ENCODE measurements at places on chromosomes 1 and 21.

DNA sequence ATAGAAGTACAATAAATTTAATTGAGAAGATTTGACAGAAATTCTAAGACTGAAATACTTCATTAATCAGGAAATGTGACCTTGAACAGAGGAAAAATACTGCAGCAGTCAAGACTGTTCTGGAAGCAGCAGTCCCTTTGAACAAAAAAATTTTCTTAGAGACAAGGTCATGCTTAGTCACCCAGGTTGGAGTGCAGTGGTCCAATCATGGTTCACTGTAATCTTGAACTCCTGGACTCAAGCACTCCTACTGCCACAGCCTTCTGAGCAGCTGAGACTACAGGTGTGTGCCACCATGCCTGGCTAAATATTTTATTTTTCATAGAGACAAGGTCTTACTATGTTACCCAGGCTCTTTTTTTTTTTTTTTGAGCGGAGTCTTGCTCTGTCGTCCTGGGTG lies 1.9 kb upstream of the CCDC30 start:
- DNase-seq: no peak

DNA sequence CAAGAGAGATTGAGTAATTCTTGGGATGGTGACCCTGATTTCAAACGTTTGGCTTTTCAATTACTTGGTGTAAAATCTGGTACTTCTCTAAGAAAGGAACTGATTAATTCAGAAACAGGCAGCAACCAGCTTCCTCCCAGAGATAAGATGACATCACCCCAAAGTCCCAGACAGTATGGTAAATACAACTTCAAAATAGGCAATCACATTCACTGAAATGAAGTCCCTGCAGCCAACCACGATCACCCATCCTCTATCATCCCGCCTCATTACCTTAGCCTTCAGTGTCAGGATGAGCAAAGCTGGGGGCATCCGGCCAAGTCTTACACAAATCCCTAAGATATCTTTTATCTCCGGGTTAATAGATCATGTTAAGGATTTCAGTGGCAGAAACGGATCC lies 26.4 kb upstream of the RUNX1 start:
- DNase-seq: peak; percentile 77

GRCh38 chr1:174296309-174296708 lies 137.0 kb downstream of the RABGAP1L start:
- no peak for DNase-seq

- DNase-seq: peak; percentile 46
Observed at GRCh38 chr1:28091043-28091781, 2.8 kb upstream of the EYA3 start.

GRCh38 chr1:1292851-1293250 lies 12.6 kb downstream of the SCNN1D start:
- no peak for DNase-seq

- DNase-seq: no peak
Observed at GRCh38 chr21:41135746-41136145, 32.2 kb upstream of the BACE2 start.

GRCh38 chr1:169894424-169895145 lies 889 bp upstream of the SCYL3 start:
- DNase-seq: no peak

GRCh38 chr1:161440312-161440894 lies 64.9 kb upstream of the FCGR2A start:
- DNase-seq: no peak

GRCh38 chr1:25672763-25673409 lies 56.3 kb downstream of the MAN1C1 start:
- DNase-seq: no peak

- DNase-seq: no peak
Observed at GRCh38 chr1:201393076-201393475, 6.0 kb downstream of the LAD1 start.

GRCh38 chr1:162088281-162088969 lies 18.9 kb downstream of the NOS1AP start:
- no peak for DNase-seq

- DNase-seq: no peak
Observed at GRCh38 chr1:52032785-52033131, 852 bp downstream of the KTI12 start.

- no peak for DNase-seq
Observed at GRCh38 chr1:245041058-245041698, 113.6 kb upstream of the KIF26B start.

GRCh38 chr1:6257541-6258069 lies 3.3 kb downstream of the GPR153 start:
- DNase-seq: no peak

DNA sequence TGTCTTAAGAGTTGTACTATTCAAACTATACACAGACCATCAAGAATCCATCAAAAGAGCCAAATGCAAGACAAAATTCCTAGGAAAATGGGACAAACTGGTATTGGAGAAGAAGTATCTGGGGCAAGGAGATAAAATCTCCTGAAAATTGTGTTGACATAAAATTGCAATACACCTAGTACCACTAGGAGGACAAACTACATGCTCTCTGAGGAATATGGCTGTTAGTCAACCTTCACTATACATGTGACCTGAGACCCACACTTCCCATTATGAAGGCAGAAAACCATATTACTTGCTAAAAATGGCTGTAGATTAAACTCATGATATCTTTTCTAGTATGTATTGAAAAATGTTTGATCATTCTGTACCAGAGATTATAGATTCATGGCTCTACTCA lies 30.0 kb downstream of the IRF2BP2 start:
- no peak for DNase-seq

GRCh38 chr1:90393025-90393424 lies 324.1 kb downstream of the BARHL2 start:
- no peak for DNase-seq

GRCh38 chr1:82162486-82163420 lies 362.0 kb downstream of the ADGRL2 start:
- DNase-seq: peak; percentile 34

- no peak for DNase-seq
Observed at GRCh38 chr1:182855911-182856310, 16.8 kb downstream of the DHX9 start.

DNA sequence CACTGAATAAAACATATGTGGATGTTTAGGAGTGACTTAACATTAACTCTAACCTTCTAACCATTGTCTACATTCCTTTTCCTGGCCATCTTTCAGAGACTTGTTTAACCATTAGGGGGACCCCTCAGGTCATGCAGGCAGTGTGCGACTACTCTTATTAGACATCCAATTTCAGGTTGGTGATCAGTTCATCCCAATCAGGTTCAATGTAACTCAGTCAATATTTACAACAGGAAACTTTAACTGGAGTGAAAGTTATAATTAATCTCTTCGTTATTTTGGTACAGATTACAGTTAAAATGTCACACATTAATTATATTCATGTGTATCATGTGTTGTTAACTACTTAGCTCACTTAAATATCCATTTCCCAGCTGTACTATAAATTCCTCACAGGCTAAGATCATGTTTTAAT lies 68.8 kb upstream of the RGS1 start:
- peak; percentile 22 for DNase-seq

DNA sequence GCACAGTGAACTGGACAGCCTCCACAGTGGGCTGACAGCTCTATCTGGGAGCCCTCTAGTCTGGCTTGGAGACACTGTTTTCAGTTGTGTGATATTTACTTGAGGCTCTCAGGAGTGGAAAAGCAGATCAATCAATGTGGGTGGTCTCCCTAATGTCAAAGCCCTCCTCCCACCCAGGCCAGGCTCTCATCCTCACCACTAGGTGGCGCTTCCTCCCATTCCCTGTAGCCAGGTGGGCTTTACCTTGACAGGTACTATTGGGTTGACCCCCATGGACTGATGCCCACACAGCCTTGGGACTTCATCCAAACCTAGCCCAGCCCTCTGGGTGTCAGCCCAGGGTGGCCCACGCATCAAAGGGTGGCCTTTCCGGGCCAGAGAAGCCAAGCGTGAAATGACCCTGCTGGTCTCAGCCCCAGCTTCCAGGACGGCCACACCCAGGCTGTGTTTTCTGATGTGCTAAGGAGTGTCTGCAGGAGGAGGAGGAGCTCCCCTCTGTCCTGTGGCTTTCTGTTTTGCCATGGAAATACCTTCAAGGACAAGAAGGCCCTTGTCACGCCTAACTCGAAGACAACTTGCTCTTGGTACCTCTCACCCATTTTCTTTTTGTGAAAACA lies 54.0 kb downstream of the CLIC6 start:
- no peak for DNase-seq

- no peak for DNase-seq
Observed at GRCh38 chr1:160504651-160505050, 18.4 kb downstream of the SLAMF6 start.

DNA sequence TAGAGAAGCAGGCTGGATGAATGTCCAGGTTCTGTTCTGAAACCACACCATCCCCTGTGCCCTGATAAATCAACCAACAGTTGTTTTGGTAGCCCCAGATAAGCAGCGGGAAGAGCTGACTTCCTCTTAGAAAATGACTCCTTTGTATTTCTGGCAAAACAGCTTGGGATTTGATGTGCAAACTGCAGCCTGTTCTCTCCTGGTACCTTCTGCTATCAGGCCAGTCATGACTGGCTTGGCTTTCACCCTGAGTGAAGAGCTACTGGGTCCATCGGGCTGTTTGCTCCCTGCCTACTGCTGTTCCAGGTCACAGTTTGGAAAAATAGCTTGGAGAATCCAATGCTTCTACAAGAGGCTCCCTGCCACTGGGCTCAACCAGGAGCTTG lies 116.8 kb downstream of the DTL start:
- no peak for DNase-seq

DNA sequence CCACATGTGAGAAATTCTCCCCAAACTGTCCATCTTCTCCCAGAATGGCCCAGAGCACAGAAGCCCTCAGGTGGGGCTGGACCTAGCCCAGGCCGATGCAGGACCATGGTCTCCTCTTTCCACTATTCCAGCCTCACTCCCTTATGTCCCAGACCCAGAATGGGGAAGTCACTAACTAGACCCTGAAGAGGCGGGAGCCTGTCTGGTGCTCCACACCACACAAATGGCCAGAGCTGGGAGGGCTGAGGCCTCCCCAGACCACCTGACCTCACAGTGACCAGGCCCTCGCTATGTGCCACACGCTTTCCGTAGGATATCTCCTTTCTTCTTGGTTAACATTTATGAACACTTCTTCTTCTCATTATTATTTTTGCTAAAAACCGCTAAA lies 54.9 kb upstream of the EDN2 start:
- DNase-seq: no peak

DNA sequence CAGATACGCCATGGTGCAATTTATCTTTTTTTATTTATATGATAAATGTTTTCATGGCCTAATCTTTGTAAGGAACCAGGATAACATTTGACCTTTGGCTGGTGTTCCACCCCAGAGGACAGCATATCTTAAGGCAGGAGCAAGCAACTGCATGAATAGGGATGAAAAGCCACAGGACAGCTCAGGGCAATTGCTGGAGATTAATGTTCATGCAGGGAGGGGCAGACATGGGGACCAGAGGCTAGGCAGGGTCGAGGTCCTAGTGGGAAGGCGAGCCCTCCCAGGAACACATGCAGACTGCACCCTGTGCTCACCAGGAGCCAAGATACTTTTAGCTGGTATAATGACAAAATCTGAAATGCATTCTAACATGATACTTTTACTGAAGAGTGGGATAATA lies 74.4 kb upstream of the HAO2 start:
- no peak for DNase-seq

DNA sequence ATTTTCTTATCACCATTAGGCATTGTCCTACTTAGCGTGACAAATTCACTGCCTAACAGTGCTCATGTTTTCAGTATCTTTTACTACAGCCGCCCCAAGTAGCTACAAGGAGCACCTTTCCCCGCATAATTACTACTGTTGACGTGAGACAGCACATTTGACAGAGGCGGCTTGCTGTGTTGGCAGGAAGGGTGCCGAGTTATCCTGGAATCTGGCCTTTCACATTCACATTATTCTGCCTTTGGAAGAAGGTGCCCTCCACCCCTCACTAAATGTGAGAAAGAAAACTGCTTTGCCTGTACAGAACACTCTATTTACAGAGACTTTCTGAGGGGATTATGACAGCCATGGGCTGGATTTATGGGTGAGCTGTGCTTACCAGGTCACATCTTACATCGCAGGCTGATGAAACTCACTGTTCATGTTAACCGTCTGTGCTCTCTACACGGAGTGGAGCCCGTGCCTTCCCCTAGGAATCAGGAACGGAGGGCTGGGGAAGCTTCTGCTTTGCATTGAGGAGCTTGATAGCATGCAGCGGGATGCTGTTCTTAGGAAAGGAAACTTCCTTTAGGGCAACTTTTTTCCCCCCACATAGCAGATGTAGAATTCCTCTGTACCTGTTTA lies 148.0 kb upstream of the ZRANB2 start:
- no peak for DNase-seq

DNA sequence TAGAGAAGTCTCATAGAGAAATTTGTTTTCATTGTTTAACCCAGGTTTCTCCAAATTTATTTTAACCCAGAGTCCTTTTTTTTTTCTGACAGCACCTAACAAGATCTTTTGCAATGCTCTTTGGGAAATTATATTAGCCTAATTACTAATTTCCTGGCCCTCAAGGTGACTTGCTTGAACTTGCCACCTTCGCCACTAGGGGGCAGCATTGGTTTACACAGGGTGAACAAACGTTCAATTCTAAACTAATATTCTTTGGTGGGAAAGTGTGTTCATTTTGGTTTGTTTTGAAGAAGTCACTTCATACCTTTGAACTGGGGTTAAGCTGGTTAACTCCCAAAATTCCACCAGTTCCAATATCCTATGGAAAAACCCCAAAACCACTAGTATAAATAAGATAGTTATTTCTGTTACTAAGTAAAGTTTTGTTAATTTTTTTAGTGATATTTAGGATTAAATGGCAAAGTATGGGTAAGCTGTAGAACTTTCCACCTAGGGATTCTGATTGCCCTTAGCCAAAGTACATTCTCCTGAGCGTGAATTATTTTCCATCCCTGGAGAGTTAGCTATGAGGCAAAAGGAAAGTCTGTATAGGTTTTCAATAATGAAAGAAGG lies 13.0 kb downstream of the CCDC190 start:
- DNase-seq: peak; percentile 63

GRCh38 chr1:119783354-119784185 lies 14.9 kb upstream of the HMGCS2 start:
- no peak for DNase-seq

DNA sequence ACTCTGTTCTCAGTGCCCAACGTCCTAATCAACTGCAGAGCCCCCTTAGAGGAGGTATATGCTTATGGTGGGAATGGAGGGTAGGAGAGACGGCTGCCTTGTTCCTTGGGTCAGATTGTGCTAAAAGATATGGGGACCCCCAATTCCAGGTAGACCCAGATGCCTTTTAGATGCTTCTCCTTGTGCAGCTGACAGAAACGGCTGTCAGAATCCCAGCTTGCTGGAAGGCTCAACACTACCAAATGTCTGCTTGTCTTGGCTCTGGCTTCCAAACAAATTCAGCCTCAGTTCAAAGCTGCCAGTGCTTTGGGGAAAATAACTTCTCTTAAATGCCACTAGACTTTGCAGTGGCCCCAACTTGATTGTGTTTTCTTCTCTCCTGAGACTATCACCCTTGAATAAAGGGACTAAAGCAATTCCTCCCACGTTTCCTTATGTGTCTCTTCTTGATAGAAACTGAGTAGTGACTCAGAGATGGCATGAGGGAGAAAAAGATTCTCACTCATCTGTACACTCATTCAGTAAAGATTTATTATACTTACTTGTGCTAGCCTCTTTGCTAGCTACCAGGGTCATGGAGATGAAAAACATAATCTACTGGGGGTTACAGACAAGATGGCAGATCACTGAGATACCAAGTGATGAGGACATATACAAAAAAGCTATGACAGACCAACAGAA lies 3.4 kb upstream of the RNF19B start:
- DNase-seq: peak; percentile 60

GRCh38 chr1:51484591-51484990 lies 34.5 kb downstream of the EPS15 start:
- DNase-seq: peak; percentile 60
